RWPE2 (cell line): ENCODE measurements at places on chromosomes 11 and 22.

GRCh38 chr22:46553189-46553588 lies 15.8 kb upstream of the CELSR1 start:
- DNase-seq, result no peak

DNA sequence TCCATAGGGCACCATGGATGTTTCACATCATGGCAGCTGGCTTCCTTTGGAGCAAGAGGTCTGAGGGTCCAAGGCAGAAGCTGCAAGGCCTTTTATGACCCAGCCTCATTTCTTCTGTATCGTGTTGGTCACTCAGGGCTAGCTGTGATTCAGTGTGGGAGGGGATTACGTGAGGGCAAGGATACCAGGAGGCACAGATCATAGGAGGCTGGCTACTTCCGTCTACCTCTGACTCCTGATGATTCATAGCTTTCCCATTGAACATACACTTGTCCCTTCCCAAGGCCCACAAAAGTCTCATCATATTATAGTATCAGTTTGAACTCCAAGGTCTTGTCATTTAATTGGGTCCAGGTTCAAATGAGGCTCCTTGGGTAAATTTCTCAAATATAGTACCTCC lies 135.3 kb upstream of the ZBED5 start:
- no peak for DNase-seq

- DNase-seq, result no peak
Observed at GRCh38 chr22:23383491-23384361, 196.4 kb downstream of the IGLL1 start.

GRCh38 chr11:121241343-121242211 lies 51.0 kb upstream of the SC5D start:
- no peak for DNase-seq

- DNase-seq, result no peak
Observed at GRCh38 chr11:125132071-125132470, 20.6 kb upstream of the TMEM218 start.

DNA sequence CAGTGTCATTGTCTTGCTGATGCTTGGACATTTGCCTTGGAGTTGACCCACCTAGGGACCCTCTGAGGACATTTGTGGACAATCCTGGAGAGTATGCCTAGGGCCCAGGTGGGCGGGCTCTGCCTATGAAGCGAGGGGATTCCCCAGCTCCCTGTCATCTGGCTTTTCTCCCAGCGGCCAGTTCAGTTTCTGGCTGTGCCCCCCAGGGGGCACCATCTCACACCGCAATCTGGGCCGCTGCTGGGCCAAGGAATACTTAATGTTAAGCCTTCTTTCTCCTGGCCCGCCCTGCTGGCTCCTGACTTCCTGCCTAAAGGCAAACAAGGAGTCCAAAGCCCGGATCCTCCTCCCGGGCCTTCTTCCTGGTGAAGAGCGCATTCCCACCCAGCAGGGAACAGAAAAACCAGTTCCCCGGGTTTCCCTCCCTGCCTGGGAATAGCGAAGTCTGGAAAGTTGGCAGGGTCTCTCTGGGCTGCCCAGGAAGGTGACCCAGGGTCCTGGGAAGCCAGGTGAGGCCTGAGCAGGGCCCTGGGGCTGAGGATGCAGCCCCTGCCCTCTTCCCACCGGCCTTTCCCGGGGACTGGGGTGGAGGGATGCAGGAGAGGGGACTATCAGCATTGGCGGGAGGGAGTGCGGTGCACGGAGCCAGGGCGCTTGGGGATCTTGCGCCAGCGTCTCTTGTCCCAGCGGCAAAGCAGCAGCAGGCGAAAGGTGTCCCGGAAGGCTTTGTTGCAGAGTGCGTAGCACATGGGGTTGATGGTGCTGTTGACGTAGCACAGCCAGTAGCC lies 11.9 kb downstream of the CHRM1 start:
- DNase-seq, result no peak

DNA sequence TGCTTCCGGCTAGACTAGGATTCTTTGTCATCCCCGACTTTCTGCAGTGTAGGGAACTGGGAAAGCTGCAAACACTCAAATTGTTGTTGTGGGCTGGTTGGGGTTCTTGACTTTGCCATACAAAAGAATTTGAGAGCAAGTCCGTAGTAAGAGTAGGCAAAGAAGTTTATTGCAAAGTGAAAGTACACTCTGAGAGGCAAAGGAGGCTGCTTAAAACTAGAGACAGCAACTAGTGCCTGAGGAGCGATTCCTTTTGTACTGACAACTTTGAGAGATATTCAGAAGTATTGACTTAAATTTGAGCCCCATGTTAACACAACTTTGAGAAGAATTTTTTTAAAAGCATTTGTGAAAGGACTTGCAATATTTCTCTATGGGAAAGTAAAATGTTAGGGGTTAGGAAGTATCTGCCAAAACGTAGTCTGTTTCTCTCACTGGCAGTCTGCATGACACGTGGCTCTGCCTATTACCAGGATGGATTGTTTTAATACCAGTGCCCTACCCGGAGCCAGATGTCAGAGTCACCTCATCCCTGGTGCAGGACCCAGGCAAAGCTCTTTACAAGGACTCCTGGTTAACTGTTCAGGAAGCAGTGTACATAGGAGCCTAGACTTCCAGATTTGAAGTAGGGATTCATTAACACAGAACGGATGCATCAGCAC lies 85.0 kb upstream of the CLPB start:
- no peak for DNase-seq

GRCh38 chr22:44026630-44027511 lies 2.8 kb downstream of the PARVB start:
- DNase-seq, result no peak

- peak; percentile 74 for DNase-seq
Observed at GRCh38 chr11:68677432-68677831, 6.9 kb upstream of the GAL start.

DNA sequence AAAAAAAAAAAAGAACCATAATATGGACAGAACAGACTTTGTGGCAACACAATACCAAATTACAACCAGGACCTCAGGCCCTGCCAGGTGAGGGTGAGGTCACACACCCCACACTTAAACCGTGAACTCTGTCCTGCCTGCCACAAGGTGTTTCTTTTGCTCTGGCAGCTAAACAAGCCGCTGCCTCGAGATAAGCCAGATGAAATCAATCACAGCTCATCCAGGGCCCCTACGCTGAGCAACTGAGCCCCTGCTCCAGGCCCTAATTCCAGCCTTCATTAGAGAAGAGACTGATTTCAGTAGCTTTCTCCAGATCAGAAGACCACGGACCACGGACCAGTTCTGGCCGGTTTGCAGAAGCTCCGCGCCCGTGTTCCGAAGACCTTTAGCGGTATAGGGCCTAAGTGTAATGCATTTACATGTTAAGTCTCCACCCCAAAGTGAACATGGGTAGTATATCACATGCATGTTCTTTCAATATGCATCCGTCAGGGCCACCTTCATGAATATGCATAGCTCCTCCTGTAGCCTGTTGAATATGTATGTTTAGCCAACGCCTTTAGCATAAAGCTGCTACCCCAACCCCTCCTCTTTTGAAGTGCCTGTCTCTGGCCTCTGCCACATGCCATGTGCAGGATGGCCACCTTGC lies 14.8 kb upstream of the RAC2 start:
- DNase-seq, result peak; percentile 23

GRCh38 chr22:36086170-36086490 lies 57.5 kb upstream of the RBFOX2 start:
- DNase-seq, result no peak

DNA sequence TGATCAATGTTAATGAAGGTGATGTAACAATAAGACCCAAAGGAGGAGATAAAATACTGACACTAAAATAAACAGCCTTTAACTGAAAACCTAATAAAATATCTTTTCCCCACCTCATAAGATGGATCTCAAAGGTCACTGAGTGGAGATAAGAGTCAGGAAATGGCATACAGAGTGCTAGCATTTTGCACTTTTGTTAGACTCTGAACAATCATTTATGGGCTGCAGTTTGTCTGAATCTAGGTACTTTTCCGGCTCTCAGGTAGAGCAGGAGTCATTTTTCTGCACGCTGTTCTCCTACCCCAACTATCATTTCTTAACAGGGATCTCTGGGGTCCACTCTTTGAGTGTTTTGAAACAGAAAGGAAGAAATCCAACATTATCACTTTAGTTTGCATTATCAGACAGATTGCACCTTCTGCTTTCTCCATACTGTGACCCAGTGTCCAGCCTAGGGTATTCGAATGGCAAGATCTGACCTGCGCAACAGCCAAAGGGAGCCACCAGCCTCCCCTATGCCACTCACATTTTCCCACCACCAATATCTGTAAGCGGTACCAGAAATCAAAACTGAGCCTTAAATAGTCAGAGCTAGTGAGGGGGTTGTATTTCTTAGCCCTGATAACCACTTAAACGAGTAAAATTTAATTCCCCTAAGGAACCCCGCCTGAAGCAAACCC lies 863 bp downstream of the SIAE start:
- no peak for DNase-seq

DNA sequence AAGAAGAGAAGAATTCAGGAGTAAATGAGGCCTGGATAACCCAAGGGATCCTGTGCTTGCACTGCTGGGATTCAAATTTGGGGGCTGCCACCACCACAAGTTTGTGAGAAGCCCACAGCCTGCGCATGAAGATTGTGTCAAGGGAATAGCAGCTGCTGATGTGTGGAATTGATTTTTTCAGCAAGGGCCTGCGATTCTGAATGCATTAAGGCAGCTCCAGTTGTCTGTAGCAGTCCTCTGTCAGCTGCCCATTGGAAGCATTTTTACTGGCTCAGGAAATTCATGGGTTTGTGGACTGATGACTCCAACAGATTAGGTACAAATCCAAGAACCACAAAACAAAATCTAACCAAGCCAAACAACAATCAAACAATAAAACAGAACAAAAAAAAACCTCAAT lies 14.0 kb downstream of the ARVCF start:
- no peak for DNase-seq

- no peak for DNase-seq
Observed at GRCh38 chr22:44519886-44520285, 21.9 kb upstream of the RTL6 start.

DNA sequence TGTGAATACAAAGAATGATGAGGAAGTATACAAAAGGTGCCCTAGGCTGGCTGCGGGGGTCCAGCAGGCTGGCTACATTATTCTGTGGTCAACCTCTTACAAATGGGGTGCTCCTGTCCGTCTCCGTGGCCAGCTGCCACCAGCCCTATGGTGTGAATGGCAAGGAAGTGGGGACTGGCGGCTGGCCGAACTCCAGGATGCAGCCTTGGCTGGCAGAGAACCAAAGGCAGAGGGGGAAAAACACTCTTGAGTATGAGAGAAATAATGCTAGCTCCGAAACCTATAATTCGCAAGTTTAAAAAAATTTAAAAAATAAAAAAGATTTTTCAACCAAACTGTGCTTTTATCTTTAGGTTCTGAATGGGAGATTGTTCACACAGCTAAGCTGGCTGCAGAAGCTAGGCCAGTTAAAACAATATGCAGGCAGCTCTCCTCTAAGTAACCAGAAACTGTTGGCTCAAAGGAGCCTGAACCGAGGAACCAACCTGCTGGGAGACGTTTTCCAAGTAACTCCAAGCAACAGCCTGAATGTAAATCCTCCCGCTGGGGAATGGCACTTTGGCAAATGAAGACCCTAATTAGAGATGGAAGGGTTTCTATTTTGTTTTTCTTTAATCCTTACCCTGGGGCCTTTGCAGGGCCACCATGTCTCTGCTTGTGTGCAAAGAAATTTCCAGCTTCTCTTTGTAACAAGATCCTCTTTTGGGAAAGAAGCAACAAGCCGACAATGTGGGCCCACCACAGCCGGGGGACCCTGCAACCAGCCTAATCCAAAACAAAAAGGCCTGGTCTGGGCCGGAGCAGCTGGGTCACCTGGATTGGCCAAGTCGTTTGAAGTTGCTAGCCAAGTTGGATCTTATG lies 50.2 kb downstream of the C22orf31 start:
- DNase-seq, result no peak

- DNase-seq, result no peak
Observed at GRCh38 chr22:40443732-40444131, 73.3 kb downstream of the SGSM3 start.

DNA sequence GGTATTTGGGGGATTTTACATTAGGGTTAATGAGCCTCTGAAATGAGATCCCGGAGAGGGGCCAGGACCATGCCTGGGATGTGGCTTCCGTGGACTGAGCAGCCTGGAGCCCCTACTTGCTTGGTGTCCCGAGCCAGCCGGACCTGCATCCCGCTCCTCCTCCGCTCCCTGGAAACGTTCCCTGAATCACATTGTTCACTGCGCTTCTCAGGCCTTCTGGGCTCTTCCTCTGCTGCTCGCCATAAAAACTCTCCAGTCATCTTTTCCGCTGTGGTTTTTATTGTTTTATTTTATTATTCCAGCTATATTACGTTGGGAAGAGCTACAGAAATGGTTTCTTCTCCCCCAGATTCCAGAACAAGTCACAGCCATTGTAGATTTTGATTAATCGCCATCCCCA lies 13.3 kb upstream of the KCNQ1OT1 start:
- DNase-seq, result no peak

DNA sequence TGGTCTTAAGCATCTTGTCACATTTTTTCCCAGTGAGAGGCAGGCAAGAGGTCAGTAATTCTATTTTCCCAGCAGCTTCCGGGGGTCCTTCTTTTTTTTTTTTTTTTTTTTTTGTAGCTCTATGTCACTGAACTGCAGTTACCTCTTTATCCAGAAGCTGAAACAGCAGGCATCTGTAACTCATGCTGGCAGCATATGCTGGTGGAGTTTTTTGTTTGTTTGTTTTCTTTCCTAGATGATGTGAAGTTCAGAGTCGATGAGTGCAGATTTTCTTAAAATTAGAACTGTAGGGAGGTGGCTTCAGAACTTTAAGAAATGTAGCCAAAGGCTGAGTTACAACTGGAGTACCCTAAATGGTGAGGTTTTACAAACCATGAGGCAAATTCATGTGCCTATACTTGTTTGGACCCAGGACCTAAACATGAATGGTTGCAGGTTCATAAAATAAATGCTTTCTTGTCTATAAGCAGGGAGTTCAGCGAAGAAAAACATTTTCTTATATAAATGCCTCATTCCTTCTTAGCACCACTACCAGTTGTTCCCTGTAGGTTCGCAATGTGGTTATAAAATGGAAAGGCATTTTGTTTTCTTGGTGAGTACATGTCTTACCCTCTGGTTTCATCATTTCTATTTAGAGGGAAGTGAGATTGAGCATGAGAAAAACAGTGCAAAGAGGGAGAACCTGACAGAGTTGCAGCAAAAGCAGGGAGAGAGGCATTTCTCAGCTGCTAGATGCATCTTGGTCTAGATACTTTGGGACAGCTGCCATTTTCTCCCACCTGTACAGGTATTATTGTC lies 84.0 kb downstream of the TRIM44 start:
- DNase-seq, result no peak

GRCh38 chr11:71282581-71283351 lies 30.4 kb upstream of the SHANK2 start:
- no peak for DNase-seq

DNA sequence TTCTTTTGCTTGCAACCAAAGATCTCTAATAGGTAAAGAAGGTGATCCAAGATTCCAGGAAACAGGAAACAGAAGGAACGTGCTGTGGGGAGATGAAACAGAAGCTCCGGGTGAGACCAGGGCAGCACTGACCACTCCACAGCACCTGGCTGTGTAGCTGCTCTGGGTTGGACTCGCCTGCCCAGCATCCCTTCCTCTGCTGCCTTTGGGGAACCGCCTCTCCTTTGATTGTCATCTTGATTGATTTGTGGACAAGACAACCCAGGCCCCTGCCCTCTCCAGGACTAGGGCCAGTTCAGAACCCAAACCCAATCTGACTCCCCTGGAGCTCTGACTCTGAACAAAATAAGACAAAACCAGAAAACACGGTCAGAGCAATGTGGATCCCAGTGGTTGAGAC lies 14.7 kb upstream of the APOBEC3A start:
- no peak for DNase-seq
